ENCODE measurements at places on chromosomes 12 and 14.

- peak; percentile 80 for DNase-seq
Observed at GRCh38 chr12:72295744-72296143, 23.6 kb downstream of the TRHDE start.

DNA sequence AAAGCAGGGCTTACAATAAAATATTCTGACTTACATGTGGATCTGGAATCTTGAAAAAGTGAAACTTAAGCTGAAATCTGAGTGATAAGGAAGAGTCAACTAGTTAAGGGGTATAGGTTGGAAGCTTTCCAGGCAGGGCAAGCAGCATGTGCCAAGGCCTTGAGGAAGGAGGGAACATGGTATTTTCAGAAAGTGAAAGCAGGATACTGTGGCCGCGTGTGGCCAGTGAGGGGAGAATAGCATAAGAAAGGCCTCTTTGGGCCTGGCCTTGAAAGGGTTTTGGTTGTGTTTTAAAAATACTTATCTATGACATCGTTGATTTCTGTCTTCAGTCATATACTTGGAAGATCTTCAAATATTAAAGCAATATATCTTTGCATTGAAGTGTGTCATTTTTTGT lies 213.4 kb downstream of the AKAP6 start:
- DNase-seq = peak; percentile 23

DNA sequence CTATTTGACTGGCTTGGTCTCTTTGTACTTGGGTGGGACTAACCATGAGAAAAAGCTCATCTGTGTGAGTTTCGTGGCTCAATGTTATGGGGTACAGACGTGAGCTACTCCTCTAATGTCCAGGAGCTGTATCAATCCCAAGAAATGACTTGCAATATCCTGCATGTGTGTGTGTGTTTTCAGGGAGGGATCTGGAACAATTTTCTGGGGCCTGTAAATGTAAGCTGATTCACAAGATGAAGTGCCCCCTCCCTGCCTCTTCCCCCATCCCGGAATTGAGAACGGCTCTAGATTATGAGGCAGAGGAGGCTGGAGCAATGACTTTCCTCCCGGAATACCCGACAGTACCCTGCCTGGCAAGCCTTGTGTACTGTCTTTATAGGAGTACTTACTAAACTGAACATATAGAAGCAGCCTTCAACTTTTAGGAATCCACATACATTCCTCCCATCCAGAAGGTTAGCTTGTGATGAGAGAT lies 53.9 kb downstream of the TMX1 start:
- DNase-seq = no peak

- no peak for DNase-seq
Observed at GRCh38 chr12:17335487-17335886, 729.5 kb upstream of the LMO3 start.

DNA sequence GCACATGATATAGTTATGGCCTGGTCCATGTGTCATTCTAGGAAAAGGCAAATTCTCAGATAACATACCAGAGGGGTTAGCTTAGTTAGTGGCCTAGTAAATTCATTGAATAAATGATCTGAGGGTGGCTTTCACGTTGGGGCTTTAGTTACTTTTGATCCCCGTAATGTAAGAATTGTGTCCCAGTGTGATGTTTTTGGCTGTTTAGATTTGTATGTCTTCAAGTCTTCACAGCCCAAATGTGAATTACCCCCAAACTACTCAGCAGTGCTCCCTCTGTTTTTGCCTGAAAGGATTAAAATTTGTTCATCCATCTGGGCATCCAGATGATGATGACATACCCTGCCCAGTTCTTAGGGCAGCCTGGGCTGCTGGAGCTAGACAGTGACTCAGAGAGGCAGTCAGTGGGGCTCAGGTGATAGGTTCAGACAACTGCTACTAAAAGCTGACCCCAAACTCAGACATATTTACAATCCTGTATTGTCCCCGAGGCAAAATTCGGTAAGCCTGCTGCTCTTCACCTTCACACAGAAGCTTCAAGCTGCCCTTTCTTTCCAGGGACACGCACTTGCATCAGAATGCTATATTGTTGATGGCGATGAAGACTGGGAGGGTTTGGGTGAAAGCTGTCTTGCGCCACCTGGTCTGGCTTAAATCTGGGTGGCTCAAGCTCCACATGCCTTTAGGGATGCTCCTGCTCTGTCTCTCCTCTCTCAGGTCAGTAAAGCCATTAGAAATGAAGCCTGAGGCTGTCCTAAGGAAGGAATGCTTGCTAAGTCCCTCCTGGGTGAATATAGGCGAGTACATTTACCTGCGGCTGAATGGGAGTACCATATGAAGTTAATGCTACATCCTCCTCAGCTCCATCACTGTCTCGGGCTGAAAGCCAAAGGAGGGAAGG lies 10.3 kb downstream of the GPRC5D start:
- peak; percentile 17 for DNase-seq

DNA sequence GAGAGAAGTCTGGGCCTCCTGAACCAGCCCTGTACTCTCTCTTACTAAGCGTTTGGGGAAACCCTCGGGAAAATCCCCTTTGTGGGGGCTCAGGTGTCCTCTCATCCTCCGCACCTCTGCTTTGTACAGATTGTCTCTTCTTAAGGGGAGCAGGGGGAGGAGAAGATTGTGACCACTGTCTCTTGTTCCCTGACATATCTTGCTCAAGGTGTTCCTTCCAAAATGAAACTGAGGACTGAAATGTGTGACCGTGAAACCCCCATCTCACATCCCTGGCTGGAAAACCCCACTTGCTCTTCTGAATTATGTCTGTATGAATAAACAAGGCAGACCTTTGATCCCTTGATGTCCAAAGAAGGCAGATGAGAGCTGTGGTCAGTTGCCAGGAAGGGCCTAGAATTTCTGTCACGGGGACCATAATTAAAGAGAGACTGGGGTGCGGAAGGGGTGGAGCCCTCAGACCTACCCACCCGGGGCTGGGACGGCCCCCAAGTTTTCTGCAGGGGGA lies 369.8 kb downstream of the AACS start:
- DNase-seq = no peak

GRCh38 chr14:52002542-52002941 lies 13.2 kb downstream of the RTRAF start:
- no peak for DNase-seq

- no peak for DNase-seq
Observed at GRCh38 chr14:102264355-102264754, 40.6 kb downstream of the MOK start.

GRCh38 chr14:67241411-67242167 lies at the start of gene PALS1:
TSS of gene PALS1 (plus strand) at chr14:67241435. CDS start at chr14:67279171, 37,736 bp downstream.
- DNase-seq = peak; percentile 77

GRCh38 chr12:48969833-48970701 lies 1.5 kb downstream of the WNT10B start:
- no peak for DNase-seq

DNA sequence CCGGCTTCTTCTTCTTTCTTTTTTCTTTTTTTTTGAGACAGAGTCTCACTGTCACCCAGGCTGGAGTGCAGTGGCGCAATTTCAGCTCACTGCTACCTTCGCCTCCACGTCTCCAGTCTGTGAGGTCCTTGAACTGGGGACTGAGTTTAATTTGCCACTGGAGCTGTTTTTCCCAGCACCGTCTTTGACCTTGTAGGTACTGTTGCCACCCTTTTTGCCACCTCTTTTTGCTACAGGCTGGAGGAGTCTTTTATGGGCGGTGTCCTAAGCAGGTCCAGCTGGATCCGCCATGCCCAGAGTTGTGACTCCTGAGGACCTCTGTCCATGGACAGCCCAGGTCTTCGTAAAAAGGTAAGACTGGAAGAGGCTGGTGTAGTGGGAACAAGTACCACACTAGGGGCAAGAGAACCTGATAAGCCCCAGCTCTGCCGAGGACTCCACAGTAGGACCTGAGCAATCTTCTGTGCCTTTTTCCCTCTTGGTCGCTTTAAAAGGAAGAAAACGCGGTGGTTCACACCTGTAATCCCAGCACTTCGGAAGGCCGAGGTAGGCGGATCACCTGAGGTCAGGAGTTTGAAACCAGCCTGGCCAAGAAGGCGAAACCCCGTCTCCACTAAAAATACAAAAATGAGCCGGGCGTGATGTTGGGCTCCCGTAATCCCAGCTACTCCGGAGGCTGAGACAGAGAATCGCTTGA lies 946 bp downstream of the RNU4-2 start:
- no peak for DNase-seq

DNA sequence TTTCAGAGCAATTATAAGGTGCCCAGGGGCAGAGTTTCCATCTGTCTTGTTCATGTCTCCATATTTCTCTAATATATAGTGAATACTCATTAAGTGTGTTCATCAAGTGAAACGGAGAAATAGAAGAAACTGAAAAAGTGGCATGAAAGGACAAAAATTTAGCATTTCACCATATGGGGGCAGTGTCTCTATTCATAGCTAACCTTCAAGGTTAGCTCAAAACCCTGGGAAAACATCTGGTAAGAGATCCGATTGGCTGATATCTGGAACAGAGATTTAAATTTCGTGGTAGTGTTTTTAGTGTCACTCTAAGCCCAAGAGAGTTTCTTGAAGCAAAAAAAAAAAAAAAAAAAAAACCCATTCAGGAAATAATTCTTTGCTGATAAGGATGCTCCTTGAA lies 367.5 kb downstream of the DAD1 start:
- peak; percentile 11 for DNase-seq

- DNase-seq = peak; percentile 39
Observed at GRCh38 chr14:29521526-29522137, 406.0 kb downstream of the PRKD1 start.

DNA sequence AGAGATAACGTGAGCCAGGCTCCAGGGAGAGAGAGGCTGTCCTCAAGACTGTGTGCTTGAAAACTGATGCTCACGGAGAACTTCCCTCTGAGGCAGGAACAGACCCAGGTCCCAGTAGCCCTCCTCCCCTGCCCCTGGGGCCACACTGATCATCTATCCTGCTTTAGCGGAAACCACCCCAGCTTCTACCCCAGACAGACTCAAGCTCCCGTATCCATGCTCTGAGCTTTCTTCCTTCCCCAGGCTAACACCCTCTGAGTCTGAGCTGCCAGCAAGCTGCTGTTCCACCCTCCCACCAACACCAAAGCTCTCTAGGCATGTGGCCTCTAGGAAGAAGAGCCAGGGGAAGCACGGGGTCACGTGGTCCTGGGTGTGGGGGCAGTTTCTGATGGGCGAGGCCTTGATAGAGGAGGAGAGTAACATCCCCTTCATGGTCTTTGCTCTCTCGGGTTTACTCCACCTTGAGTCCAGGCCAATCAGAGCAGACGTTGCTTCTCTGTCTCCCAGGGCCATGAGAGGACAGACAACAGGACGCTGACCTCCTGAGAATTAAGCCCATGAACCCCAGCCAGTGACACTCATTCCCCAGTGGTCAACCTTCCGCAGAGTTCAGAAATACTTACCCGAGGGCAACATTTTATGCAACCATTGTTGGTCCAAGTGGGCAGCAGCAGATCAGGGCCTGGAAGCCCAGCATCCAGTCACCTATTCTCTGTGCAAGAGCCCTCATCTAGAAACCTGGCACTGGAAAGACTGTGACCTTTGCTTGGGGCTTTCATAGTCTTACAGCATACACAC lies 1.4 kb downstream of the PCK2 start:
- peak; percentile 76 for DNase-seq

DNA sequence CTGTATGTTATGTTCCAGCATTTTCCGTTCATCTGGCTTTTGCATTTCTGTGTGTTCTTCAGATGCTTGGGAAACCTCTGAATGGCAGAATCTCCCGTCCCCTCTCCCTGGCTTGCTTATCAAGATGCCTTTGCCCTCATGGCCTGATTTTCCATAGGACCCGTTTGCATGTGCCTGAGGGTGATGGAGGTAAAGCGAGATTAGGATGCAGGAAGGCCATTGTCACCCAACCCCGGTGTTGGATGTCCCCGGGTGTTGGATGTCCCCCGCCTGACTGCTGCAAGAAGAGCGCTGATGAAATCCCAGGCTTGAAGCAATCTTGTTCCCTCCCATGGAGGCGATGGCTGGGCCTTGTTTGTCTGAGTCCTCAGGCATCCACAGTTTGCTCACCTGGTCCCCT lies 9.6 kb downstream of the BRI3BP start:
- no peak for DNase-seq

DNA sequence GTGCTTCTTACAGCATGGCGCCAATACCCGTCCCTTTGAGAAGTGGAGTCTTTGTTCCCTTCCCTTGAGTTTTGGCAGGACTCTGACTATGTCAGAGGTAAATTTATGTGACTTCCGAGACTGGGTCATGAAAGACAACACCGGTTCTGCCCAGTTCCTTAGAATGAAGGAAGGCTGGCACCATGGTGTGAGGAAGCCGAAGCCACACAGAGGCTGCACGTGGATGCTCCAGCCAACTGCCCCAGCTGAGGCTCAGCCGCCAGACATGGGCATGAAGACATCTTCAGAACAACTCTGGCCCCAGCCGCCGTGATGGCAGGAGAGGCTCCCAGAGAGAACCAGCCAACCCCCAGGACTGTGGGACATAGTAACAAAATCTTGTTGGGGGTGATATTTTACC lies 111.2 kb downstream of the CALM1 start:
- DNase-seq = no peak

DNA sequence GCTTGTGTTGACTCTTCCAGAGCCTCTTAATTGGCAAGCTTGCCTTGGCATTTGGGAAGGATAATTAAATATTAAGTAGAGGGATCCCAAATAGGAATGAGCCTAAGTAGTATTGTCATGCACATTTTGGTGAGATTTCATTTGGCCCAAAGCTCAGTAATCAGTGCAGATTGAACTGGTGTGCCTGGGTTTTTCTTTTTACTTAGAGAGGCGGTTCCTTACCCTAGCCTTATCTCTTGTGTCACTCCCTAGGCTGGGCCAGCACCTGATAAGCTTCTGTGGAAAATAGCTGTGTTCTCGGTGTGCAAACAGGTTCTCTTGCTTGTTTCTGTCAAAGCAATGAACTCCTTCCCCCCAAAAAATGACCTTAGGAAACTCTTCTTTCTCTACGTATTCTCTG lies 9.3 kb upstream of the B4GALNT3 start:
- no peak for DNase-seq

DNA sequence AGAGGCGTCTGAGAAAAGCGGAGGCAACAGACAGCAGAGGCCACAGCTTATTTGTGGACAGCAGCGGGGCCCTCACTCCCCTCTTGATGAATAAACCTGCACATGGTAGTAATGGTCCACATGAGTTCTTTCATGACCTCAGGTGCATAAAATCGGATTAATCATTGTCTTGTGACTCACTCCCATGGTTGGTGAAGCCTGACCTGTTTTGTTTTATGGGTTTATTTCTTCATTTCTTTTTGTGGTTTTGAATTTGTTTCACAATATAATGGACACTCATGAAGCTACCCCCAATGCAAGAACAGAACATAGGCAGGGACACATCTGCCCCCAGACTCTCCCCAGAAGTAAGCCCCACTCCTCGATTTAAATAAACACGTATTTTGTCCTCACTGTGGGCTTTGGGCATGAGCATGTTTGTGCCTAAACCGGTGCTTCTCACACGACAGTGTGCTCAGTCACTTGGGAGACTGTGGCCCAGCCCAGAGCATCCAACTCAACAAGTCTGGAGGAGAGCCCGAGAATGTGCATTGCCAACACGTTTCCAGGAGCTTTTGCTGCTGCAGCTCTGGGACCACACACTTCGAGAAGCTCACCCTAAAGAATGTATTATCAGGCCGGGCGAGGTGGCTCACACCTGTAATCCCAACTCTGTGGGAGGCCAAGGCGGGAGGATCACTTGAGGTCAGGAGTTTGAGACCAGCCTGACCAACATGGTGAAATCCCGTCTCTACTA lies 116.1 kb downstream of the SCARB1 start:
- peak; percentile 89 for DNase-seq
